ENCODE measurements at places on chromosomes 11 and 22. TPM values are rescaled to one million over a fixed set of nuclear protein-coding genes. Genes with fewer than 3 reads are reported as not detected.

Gene CCDC116
- total RNA-seq = 0.34 TPM

GRCh38 chr11:8805296-8805695 is 105.7 kb upstream of the AKIP1 start:
- DNase-seq = no peak

Gene OR5B17
- not detected for total RNA-seq

GRCh38 chr11:1653541-1654387 is 24.2 kb downstream of the KRTAP5-5 start:
- DNase-seq = no peak

- DNase-seq = no peak
These were observed 48.8 kb downstream of the SMCO4 start for GRCh38 chr11:93494357-93494756.

DNA sequence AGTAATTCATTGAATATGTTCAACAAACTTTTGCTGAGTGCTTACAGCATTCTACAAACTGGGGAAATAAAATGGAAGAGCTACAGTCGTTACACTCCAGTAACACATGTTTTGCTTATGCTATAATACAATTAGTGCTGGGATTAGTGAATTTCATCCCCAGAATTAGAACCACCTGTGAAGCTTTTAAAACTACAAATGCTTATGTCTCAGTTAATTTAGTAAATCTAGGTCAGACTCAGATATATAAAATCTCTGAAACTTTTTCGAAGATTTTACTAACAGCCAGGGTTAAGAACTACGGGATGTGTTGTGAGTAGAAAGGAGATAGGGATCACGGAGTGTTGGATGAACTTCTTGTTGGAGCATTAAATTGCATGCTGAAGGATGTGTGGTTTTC is 33.7 kb upstream of the EED start:
- DNase-seq = no peak

DNA sequence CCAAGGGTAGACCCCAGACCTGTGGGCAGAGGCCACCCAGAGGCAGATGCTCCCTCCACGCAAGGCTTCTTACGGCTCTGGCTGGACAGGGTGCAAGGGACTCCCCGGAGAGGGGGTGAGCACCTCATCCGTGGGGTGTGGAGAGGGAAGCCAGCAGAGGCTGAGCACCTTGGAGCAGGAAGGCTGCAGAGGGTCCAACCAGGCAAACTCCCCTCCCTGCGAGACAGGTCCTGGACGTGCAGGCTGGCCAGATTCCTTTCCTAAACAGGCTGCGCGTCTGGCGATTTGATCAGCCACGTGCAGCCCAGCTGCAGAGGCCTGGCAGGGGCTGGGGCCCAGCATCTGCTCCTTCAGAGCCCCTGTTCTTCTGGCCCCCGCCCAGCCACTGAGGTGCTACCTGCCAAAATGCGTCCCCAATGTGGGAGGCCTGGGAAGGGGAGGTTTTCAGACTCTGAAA is 49.3 kb downstream of the WNT11 start:
- DNase-seq = no peak

DNA sequence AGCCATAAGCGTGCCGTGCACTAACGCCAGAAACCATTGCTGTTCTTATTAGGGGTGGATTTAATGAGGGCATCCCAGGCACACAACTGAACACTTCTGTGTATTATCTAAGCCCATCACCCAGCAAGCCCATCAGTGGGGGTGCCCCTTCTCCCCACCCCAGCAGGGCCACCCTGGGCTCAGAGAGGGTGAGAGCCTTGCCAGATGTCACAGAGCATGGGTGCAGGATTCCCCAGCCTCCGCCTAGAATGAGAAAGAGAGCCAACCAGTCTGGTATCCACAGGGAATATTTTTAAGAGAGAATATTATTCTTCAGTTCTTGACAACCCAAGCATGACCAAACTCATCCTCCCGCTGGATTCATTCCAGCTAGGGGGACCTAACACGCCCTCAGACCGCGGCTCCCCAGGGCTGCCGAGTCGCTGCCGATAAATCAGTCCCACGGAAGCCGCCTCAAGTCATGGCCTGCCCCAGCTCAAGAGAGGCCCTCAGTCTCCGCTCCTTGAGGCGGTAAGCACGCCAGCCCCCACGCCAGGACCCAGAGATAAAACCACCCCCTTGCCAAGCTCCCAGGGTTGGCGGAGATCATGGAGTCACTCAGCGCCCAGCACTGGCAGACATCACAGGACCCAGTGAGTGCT is 47.2 kb downstream of the MN1 start:
- peak; percentile 83 for DNase-seq

Gene GPR152
- total RNA-seq = not detected

- no peak for DNase-seq
These were observed 10.5 kb downstream of the FGF3 start for GRCh38 chr11:69808667-69809086.

GRCh38 chr11:46343520-46343919 is 3.7 kb upstream of the DGKZ start:
- no peak for DNase-seq

Measured in right cardiac atrium (tissue), 5 donors.